Endothelial cell of umbilical vein (primary cell): ENCODE measurements at places on chromosomes 16 and 17. TPM values are rescaled to one million over a fixed set of nuclear protein-coding genes. Genes with fewer than 3 reads are reported as not detected.

GRCh38 chr17:75131278-75132017, at the start of gene NT5C:
NT5C (minus strand) TSS chr17:75131742; CDS start chr17:75131707, 35 bp downstream.
- peak; percentile 73 for DNase-seq

Gene SLC5A11
- total RNA-seq: not detected in 2 replicates

DNA sequence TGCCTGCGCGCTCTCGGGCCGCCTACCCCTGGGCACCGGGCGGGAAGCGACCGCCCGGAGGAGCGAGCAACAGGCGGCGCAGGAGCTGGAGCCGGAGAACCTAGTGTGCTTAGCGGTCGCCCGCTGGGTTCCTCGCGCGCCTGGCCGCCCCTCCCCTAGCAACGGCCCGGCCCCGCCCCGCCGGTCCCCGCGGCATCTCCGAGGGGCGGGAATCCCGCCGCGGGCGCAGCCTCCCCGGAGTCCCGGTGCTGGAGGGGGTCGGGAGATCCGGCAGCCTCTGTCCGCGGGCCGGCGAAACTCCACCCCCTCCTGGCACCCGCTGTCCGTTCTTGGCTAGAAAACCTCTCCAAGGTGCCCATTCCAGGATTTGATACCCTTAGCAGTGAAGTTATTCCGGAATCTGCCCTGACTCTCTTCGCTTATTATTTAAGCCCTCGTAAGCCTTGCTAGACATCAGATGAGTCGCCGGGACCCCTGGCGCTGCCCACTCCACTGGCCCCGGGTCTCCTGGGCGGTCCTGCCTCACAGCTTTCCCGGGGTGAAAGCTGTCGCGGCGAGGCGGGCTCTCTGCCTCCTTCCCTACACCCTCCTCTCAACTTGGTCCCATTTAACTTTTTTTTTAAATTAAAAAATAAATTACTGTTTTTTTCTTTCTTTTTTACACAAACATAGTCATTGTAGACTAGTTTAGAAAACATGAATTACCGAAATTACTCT, at the start of gene RPRML:
TSS of gene RPRML (minus strand) at position 107 of the 717 bp plus-strand sequence. CDS start 246 bp downstream, outside the sequence.
- DNase-seq: peak; percentile 44

- no peak for DNase-seq
Observed at GRCh38 chr17:82198092-82198491, 14.6 kb downstream of the CCDC57 start.

Gene CHST5
- 0.29 TPM in 1 of 2 replicates, not detected in the other for total RNA-seq

DNA sequence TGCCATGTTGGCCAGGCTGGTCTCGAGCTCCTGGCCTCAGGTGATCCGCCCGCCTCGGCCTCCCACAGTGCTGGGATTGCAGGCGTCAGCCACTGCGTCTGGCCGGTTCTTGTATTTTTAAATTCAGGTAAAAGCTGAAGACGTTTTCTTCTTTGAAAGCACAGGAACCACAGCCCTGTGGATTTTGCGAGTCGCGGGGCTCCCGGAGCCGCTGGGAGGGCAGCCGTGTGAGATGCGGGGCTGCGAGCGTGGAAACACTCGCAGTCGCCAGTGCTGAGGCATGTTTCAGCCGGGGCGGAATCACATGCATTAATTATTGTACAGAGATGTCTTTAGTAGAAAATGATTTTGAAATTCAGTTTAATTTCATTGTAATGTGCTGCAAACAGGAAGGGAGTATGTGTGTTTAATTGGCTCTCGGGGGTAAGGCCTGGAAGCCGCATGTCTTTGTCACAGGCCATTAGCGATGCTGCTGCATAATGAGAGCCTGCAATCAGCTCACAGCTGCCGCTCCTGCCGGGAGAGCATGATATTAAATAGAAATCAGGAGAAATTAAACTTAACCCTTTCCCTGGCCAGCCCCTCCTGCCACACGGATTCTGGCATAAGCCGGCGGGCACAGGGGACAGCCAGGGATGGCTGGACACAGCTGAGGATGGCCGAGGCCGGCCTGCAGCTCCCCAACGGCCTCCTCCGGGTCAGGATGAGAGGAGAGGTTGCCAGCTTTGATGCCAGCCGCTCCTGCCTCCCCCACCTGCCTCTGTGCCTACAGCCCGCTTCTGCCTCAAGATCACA, 35.4 kb upstream of the CDH15 start:
- DNase-seq: no peak

Gene TEX19
- not detected in 2 replicates for total RNA-seq

DNA sequence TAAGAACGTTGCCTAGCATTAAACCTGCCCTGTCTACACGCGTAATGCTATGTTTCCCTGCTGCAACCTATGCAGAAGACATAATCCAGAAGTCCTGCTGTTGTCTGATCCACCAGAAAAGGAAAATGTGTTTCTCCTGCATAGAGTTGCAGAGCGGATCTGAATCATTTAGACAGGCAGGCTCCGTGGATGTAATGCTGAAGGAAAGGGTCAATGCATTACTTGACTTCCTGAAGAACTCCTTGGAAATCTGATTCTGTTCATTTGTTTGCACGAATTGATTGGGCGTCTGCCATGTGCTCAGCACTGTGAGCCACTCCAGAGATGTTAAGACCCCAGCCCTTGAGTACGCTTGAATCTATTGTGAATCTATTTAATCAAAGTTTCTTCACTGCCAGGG, 83.4 kb downstream of the FOXL1 start:
- DNase-seq: peak; percentile 86

Gene UTS2R
- not detected in 2 replicates for total RNA-seq

- no peak for DNase-seq
Observed at GRCh38 chr16:67027046-67027445, 1.9 kb upstream of the CBFB start.

GRCh38 chr16:19389246-19389645, 28.4 kb upstream of the TMC5 start:
- peak; percentile 19 for DNase-seq

Gene ZNF319
- total RNA-seq: 9.9 TPM in 2 replicates

Gene KRT36
- total RNA-seq: not detected in 2 replicates

Gene ITGAE
- 29.6 and 32.6 TPM in 2 replicates for total RNA-seq

- DNase-seq: peak; percentile 52
Observed at GRCh38 chr17:48153691-48154358, 46.3 kb downstream of the SNX11 start.

DNA sequence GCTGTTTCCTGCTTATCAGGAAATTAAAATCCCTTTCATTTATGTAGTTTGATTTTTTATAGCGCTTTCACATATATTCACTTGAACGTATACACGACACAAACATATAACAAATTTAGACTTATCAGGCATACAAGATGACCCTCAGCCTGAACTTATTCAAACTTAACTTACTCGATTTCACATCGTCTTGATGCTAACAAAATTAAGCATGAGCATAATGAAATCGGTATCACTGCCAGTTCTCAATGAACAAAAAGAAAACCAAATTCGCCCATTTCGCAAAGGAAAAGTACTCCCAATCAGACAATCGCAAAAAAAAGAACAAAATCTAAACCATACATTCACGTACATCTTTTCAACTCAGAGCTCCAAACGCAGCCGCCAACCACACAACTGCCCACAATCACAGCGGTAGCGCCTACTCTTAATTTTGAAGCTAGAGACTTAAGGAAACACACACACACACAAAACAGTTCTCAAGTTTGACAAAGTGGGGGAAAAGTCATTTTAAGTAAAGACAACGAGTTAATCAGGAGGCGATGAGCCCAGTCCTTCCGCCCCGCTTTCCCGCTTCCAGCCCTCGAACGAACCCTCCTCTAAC, 1.1 kb downstream of the GJC1 start:
- DNase-seq: peak; percentile 65

- DNase-seq: no peak
Observed at GRCh38 chr17:9331279-9332131, 244.1 kb downstream of the STX8 start.

GRCh38 chr17:76252040-76252954, 12.0 kb upstream of the RNF157 start:
- peak; percentile 74 for DNase-seq

Gene LITAFD
- not detected in 2 replicates for total RNA-seq

DNA sequence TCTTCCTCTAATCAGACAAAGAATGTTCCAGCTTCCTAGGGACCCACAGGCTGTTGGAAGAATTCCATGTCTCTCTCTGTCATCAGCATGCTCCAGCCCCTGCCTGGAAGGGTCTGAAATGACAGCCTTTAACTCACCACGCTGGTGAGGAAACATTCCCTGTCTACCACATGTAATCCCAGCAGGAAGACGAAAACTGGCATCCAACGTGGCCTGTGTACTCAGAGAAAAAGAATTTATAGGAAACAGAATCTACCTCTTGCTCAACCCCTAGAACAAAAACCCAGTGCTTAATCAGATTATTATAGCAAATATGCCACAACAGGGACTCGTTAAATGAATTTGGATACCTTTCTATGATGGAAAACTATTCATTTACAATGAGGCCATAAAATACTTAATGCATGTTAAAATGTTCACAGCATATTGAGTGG, 147.3 kb upstream of the FOXF1 start:
- no peak for DNase-seq

DNA sequence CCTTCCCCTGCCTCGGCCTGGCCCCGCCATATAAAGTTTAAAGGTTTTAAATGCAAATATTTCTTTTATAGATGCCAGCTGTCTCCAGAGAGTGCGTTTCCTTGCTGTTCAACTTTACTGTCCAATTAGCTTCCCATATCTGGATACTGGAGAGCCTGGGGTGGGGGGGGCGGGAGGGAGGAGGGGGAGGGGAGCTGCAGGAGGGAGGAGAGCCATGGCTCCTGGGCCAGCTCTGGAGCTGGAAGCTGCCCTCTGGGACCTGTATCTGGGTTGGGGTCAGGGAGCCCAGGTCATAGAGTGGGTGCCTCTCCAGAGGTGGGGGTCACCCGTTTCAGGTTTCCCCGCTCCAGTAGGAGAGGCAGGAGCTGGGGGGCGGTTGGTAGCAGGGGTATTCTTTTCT, 6.2 kb upstream of the GSE1 start:
- no peak for DNase-seq

GRCh38 chr17:21213638-21214014, 335 bp downstream of the TMEM11 start:
- DNase-seq: no peak

Gene CCL4L2
- not detected in 2 replicates for total RNA-seq
